D341Med (cell line): ENCODE measurements at places on chromosomes 16 and 17.

GRCh38 chr17:1203111-1203966, 23.6 kb upstream of the ABR start:
- peak; percentile 75 for DNase-seq

GRCh38 chr17:48237456-48237855, 129.9 kb downstream of the SNX11 start:
- DNase-seq, result no peak

DNA sequence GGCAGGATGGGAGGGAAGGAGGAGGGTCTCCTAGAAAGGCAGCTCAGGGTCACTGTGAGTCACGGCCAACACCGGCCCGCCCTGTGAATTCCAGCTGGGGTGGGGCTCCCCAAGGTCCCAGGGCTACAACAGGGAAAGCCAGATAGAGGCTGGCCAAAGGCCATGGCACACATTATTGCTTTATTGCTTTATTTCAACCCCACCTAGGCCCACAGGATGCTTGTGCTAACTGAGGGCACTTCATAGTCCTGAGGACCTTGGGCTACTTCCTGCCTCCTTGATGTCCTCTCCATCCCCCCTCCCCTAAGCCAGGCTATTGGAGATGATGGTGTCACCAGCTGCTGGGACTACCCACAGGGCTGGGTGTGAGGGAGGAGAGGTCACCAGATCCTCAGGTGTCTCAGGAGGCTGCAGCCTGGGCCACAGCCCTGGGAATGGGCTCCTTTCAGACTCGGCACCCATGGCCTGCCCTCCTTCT, 26.1 kb downstream of the LRRC75A start:
- DNase-seq, result no peak

GRCh38 chr16:66676599-66676998, 19.9 kb downstream of the CMTM4 start:
- DNase-seq, result no peak

DNA sequence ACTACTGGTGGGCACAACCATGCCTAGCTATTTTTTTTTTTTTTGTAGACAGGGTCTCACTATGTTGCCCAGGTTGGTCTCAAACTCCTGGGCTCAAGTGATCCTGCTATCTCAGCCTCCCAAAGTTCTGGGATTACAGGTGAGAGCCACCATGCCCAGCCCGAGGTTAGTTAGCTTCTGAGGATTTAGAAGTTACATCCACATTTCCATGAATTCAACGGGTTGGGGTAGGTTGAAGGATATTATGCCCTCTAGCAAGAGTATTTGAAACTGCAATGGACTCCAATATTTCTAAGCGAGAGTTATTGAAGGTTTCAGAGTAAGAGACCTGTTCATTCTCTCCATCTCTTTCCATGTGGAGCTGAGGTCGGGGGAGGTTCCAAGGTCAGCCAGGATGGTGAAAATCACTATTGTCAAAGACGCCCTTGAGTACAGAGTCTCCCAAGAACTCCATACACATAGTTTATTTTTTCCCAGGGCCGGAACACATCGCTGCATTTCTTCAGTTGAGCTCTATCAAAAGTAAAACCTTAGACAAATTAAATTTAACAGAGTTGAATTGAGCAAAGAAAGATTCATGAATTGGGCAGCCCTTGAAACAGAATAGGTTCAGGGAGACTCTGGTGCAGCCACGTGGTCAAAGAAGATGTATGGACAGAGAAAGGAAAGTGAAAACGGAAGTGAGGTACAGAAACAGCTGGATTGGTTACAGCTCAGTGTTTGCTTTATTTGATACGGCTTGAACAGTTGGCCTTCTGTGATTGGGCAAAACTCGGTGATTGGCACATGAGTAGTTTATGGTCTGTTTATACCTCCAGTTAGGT, 19.0 kb upstream of the ITPRIPL2 start:
- DNase-seq, result no peak

DNA sequence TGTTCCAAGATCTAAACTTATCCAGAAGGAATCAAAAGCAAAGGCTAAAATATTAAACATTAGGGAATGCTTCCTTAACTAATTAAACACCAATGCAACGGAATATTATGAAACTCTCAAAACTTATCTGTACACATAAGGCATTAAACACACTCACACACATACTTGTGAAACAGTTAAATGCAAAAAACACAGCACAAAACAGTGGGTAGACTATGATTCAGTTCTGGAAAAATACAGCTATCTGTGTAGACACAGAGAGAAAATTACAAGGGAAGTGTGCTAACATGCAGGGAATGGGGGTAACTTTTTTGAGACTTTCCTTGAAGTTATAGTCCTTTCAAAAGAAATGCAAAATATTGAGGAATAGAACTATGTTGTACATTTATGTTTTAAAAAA, 36.7 kb upstream of the CCL1 start:
- no peak for DNase-seq

- no peak for DNase-seq
Measured at GRCh38 chr17:36485805-36486203, 677 bp upstream of the ZNHIT3 start.

DNA sequence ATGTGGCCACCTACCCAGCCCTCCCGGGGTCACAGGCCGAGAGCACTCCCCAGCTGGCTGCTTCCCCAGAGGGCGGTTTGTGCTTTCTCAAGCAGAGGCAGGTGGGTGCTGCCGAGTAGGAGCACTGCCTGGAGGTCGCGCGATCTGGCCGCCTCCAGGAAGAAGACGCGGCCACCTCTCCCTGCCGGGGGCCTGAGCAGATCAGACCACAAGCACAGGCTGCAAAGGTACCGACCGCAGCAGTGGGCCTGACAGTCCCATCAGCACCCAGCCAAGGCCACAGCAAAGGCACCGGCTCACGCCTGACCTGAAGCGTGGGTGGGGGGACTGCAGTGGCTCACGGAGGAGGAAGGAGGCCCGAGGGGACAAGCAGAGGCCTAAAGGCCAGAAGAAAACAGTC, 15.2 kb upstream of the IGFALS start:
- DNase-seq, result no peak

DNA sequence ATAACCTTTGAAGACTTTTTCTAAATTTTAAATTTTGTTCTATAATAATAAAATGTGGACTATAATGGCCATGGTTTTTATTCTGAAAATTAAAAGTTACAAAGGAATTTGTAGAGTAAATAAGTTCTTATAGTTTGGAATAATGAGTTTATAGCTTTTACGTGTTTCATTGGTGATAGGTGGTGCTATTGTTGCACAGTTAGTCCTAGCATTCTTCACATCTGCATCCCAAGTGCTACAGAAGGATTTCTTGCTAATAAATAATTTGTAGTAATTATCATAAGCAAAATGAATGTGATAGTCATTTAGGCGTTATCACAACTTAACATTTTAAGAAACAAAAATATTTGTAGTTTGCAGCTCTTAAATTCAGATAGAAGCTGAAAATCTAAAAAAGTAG, 67.9 kb downstream of the BCAS3 start:
- DNase-seq, result no peak

GRCh38 chr16:3800019-3800418, 80.5 kb downstream of the CREBBP start:
- DNase-seq, result no peak

DNA sequence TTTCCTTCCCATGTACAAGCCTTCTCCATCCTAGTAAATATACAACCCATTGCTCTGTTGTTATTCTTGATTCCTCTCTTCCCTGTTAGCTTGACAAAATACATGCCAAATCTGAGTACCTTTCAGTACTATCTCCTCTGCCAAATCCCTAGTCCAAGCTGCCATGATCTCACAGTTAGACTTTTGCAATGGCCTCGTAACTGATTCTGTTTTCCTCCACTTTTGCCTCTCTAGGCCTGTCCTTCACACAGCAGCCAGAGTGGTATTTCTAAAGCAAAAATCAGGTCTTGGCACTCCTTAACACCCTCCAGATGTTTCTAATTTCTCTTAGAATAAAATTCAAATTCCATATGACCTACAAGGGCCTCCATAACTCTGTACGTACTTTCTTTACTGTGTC, 153.0 kb upstream of the RBL2 start:
- DNase-seq, result no peak

GRCh38 chr17:46191322-46192188, 1.7 kb downstream of the KANSL1 start:
- DNase-seq, result peak; percentile 78

DNA sequence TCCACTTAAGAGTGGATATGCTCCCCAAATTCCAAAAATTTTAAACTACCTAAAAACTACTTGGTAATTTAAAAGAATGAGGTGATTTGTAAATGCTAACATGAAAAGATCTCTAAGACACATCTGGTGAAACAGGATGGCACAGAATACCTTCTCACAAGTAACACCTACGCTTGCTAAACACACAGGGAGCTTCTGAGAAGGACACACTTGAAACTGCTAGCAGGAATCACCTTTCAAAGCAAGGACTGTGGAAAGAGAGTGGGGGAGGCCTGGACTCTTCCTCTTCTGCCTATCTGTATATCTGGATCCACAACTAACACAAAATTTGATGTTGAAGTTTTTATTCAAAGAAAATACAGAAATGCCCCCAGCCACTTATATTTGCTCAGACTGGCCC, 52.4 kb downstream of the CYTH1 start:
- no peak for DNase-seq
